ENCODE measurements at places on chromosomes 6 and 20.

DNA sequence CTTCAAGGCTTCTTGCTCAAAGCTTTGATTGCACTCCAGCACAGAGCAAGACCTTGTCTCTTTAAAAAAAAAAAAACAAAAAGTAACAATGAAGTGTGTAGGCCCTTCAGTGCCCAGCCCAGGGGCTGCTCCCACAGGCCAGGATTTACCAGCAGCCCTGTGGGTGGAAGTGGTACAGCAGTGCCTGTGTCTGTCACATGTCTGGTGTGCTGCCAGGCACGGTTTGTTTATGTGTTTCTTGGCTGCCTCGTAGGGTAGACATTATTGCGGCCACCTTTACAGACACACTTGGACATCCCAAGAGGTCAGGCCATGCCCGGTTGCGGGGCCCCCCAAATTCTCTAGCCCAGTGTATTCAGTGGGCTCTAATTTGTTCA lies 12.7 kb downstream of the DYNLRB1 start:
- no peak for DNase-seq

DNA sequence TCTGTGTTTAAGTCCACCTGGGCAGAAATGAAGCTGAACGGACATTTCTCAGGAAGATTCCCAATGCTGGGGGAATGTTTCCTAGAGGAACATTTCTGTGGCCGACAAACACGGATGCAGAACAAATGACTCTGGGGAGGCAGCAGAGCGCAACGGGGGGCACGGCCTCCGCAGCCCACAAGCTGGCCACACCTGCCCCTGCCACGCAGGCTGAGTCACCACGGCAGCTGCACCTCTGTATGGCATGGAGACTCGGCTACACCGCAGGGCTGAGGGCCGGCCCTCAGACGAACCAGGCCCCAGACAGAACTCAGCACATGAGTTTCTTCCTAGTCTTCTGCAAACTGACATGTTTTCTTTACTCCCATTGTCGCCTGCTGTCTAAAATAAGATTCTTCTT lies 10.0 kb upstream of the PRR18 start:
- DNase-seq = no peak

- no peak for DNase-seq
Observed at GRCh38 chr6:134863763-134864510, 86.0 kb downstream of the ALDH8A1 start.

DNA sequence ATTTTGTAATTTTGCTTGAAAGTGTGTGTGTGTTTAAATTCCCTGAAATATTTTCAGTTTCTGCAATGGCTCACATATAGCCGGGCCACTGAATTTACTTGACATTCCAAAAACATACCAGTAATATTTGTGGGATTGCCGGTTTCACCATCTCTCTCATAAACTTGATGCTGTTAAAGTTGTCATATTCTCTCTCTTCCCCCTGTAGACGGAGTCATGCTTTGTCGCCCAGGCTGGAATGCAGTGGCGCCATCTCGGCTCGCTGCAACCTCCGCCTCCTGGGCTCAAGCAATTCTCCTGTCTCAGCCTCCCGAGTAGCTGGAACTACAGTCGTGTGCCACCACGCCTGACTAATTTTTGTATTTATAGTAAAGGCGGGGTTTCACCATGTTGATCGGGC lies 122.1 kb downstream of the TIAM2 start:
- no peak for DNase-seq

DNA sequence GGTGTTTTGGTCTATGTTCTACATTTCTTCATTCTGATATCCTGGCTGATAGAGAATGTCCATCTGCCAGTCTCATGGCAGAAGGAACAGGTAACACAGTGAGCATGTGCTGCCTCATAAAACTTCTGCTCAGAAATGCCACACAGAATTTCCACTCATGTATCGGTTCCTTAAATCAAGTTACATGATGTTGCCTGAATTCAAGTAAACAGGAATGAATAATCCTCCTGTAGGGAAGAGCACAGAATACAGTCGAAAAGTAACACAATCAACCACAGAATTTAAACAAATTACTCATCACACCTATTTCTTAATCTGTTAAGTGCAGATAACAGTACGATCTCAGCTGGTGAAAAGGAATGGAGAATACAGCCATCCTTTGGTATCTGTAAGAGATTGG lies 74.7 kb downstream of the FAM217A start:
- DNase-seq = no peak

- no peak for DNase-seq
Observed at GRCh38 chr20:1209447-1210387, 6.5 kb downstream of the C20orf202 start.

GRCh38 chr6:121040831-121041230 lies 293.4 kb downstream of the TBC1D32 start:
- DNase-seq = no peak

- DNase-seq = no peak
Observed at GRCh38 chr6:56659721-56660380, 17.2 kb upstream of the DST start.

DNA sequence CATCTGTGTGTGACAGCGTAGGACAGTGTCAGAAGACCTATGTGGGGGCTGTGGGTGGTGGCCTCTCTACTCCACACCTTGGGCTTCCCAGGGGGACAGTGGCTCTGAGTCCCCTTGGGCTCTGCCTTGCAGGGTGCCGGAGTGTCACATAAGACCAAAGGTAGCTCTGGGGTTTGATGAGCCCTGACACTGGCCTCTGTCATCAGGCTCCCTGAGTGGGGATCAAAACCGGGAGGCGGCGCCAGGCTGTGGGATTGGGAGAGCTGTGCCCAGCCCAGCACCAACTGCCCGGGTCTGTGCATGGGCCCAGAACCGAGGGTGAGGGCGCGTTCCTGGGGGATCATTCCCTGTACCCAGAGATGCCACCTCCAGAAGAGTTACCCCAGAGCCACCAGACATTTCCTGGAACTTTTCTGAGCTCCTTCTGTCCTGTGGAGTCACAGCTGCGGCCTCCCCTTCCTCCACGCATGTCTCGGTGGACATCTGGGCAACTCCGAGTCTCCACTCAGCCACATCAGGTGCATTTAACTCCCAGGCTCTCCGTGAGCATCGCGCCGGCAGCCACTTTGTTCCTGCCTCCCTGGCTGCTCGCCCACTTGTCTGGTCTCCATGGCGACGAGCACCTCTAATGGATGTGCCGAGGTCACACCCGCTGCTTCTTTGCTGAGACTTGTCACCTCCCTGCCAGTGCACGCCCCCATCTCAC lies 94.7 kb downstream of the TMEM242 start:
- no peak for DNase-seq

DNA sequence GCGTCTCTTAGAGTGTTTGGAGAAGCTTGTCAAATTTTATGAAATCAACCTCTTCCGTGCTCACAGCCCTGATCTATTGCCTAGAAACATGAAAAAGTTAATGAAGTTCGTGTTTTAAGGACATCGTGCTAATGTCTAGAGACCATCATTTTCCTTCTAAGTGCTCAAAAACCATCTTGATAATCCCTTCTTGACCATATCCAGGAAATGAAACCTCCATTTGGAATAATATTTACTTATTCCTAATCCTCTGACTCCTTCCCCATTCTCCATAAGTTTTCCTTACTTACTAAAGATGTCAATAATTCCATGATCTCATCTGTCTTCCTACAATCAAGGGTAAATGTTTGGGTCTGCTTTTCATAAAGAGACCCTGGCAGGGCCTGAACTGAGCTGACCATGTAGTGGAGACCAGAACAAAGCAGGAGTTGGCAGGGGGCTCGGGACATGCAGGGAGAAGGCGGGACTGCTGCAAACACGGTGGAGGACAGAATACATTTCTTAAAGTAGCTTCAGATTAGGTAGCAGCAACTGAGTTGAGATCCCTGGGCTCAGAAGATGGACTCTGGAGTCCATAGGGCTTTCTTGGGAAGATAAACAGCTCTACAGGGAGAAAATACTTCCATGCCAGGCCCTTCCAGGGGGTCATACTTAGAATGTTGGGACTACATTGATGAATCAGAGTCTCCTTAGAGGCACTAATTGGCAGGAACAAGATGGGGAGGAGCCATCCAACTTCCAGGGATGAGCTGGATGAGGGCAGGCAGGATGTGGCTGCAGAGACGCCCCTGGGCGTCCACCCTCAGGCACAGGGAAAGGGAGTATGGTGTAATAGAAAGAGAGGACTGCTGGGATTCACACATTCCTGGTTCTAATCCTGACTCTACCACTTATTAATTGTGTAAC lies 100.7 kb downstream of the RIN2 start:
- DNase-seq = no peak

DNA sequence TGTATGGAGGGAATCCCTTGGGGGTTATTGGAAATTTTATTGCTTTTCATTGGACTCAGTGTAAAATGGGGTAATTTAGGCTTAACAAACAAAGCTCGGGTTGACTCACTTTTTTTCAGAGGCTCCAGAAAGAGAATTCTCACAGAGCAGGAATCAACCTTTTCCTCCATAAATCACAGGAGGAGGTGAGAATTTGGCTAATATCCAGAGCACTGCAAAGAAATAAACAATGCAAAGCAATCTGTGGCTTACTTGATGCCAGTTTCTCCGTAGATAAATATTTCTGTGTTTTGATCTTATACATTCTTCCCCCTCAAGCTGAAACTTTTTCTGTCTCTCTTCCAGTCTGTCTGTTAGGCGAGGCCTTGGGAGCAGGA lies 176.6 kb downstream of the TSHZ2 start:
- no peak for DNase-seq

- DNase-seq = no peak
Observed at GRCh38 chr6:39189915-39190544, 39.2 kb downstream of the KCNK5 start.

Measured in NCI-H2081 treated with DMSO at 0.1 percent for 48 hours (cell line).